ENCODE measurements at places on chromosomes 13 and 19.

DNA sequence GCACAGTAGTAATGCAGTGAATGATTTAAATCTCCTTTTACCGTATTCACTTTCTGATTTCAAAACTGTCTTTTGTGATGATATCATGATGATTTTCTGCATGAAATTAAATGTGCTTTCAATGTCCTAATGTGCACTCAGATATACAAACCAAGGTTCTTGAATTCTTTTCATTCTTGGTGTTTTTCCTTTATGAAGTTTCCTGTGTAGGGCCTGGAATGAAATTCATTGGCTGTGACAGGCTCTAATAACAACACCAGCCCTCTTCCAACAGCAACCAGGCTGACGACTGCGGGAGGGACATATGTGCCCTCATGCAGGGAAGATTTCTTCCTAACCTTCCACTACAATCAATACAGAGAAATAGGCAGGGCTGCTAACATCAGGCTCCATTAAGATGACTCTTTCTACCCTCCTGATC, 1052.0 kb downstream of the DIAPH3 start:
- DNase-seq = no peak

GRCh38 chr13:35927567-35928021, 203.6 kb downstream of the DCLK1 start:
- no peak for DNase-seq

GRCh38 chr19:39550197-39550596, 10.2 kb upstream of the EID2 start:
- no peak for DNase-seq

DNA sequence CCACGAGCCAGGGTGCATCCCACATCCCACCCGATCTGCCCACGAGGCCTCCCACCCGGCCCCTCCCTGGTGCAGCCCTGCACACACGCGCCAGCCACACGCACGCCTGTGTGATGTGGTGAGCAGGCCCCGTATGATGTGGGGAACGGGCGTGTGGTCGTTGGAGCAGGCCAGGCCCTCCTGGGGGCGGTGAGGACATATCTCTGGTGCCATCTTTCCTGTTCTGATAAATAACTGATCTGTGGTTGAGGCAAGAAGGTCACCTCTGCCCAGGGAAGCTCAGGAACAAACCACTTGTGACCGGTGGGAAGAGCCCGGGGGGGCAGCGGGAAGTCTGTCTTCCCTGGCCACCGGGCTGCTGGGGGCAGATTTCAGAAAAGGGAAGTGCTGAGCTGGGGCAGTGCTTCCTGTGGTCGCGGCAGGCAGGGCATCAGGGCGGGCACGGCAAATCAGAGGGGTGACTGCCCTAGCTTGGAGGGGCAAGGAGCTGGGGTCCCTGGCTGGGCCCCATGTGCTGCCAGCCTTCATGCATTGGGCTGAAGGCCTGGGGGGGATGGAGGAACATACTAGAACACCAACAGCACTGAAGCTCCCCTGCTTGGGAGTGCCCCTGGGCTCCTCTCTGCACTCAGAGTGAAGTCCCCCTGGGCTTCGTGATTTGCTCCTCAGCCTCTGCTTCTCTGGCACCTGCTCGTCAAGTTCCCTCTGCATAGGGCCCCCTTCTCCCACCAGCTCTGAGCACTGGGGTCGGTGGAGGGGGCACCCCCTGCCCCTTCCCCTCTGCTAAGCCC, 35.2 kb upstream of the SLC7A10 start:
- DNase-seq = no peak

DNA sequence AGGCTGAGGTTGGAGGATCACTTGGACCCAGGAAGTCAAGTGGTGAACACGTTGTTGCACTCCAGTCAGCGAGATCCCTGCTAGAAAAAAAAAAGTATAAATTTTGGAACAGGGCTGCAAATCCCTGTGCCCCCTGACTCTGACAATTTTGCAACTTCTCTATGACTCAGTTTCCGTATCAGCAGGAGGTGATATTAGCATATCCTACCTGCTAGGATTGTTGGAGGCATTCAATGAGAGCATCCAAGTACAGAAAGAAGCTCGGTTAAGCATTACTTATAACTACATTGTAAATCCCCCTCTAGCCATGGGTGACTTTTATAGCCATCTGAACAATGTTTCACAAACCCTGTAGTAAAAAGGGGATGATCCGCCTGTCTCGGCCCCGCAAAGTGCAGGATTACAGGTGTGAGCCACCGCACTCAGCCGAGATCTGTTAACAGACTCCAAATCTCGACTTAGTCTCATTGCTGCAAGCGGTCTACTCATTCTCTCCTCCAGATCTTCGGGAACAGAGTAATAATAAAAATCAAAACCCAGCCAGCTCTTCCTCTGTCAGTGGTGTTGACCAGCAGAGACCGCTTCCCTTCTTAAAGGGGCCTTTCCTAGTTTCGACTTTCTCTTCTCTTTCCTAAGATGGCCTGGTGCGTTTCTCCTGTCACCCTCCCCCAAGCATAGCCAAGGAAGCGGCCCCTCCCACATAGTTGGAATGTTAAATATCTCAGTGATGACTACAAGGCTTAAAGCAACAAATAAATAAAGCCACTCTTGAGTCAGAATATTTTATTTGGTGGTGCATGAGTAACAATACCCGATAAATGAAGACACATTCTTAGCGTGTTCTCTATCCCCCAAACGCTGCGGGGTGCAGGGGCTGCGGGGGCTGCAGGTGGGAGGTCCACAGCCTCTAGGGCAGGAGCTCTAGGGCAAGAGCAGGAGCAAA, 10.3 kb upstream of the BICRA start:
- DNase-seq = no peak

DNA sequence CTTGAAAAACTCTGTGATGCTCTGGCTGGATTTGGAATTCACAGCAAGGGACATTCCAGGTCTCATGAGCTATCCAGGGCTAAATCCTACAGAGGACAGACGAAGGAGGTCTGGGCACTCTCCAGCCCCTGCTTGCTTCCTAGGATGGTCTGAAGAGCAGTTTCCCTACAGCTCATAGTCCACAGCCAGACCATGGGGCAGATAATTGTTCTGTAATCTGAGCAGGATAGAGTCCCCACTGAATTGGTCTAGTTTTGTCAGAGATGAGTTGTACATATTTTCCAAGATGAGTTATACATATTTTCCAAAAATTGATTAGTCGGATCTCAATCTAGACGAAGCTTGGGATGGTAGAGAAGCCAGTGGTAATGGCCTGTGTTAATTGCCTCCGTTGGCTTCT, 75.6 kb downstream of the C13orf42 start:
- no peak for DNase-seq
